SW480 (cell line): ENCODE measurements at places on chromosomes 12 and 14.
A peak's percentile ranks its signal among the peaks of the same experiment; 100 is the strongest.

DNA sequence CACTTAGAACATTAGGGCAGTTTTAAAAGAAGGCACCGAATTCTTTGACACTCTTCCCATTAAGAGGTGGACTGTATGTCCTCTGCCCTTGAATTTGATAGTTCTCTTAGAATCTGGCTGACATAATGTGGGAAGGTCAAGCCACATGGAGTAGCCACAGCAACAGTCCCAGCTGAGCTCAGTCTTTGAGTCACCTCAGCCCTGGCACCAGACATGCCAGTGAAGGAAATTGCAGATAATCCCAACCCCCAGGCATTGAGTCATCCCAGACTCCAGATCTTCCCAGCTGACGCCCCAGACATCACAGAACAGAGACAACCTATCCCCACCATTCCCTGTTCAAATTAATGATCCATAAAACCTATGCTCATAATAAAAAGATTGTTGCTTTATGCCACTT, 83.4 kb downstream of the GTF2A1 start:
- DNase-seq: peak; percentile 8

GRCh38 chr12:47705229-47705565, 633 bp downstream of the RPAP3 start:
- no peak for DNase-seq

DNA sequence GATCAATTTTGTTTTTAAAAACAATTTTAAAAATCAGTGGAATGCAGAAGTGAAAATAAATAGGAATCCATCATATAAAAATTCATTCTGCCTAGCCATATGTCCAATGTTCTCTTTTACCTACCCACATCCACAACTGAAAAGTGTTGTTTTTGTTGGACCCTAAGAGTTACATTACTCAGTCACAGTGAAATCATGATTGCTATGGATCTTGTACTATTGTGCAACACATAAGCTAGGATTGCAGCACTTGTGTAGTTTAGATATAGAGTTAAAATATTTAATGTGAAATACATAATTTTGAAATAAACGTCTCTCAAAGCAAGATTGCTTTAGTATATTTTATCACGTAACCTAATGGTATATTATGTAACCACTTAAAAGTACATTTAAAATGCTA, 213.3 kb upstream of the CLEC14A start:
- no peak for DNase-seq

GRCh38 chr14:23644919-23645336, 8.8 kb downstream of the DHRS2 start:
- DNase-seq: no peak

DNA sequence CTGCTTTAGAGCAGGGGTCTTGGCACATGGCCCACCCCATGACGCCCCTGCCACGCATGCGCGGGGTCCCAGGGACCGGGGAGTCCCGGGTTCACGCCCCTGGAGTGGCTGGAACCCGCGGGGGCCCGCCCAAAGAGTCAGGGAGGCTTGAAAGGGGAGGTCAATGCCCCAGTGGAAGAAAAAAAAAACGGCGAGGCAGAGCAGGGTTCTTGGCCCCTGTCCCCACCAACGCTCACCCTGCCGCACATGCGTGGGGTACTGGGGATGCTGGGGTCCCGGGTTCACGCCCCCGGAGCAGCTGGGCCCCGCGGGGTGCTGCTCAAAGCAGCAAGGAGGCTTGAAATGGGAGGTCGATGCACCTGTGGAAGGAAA, 319.1 kb downstream of the ALG10 start:
- no peak for DNase-seq

- peak; percentile 5 for DNase-seq
Measured at GRCh38 chr14:59771577-59771976, 99.0 kb downstream of the RTN1 start.

DNA sequence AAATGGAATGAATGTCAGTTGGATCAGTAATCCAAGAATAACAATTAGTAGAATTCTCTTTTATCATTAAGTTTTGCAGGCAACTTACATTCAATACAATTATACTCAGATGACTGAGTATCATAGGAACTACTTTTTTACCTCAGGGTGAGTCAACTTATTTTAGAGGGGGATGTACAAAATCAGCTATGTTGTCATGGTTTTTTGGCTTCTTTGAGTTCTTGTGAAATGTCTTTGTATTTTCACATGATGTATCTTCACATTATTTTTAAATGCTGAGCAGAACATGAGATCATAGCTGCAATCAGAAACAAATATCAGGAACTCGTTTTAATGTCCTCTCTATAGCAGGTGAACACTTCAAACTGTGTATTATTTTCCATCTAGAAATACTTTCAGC, 65.3 kb upstream of the PTPRR start:
- DNase-seq: no peak

- no peak for DNase-seq
Measured at GRCh38 chr14:61518403-61518802, 176.9 kb upstream of the HIF1A start.
